ENCODE measurements at places on chromosomes 16 and 17.

- no peak for DNase-seq
Measured at GRCh38 chr16:75445298-75445697, 12.0 kb upstream of the CFDP1 start.

- DNase-seq = no peak
Measured at GRCh38 chr16:69818891-69819545, 56.9 kb downstream of the WWP2 start.

GRCh38 chr17:72425133-72425793, 304.4 kb downstream of the SOX9 start:
- no peak for DNase-seq

DNA sequence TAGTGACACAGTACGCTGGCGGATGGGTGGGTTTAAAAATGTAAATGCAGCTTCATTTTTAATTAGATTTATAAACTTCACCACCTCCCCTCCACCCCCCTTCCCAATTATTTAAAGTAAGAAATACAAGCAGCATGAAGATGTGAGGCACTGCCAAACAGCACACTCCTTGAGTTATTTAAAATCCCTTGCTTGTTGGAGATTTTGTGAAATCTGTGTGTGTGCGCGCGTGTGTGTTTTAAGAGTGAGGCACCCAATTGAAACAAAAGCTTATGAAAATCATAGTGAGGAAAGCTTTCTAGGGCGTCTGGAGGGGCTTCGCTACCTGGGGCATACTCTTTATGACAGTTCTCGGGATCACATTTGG, 219.6 kb upstream of the IRX3 start:
- no peak for DNase-seq

DNA sequence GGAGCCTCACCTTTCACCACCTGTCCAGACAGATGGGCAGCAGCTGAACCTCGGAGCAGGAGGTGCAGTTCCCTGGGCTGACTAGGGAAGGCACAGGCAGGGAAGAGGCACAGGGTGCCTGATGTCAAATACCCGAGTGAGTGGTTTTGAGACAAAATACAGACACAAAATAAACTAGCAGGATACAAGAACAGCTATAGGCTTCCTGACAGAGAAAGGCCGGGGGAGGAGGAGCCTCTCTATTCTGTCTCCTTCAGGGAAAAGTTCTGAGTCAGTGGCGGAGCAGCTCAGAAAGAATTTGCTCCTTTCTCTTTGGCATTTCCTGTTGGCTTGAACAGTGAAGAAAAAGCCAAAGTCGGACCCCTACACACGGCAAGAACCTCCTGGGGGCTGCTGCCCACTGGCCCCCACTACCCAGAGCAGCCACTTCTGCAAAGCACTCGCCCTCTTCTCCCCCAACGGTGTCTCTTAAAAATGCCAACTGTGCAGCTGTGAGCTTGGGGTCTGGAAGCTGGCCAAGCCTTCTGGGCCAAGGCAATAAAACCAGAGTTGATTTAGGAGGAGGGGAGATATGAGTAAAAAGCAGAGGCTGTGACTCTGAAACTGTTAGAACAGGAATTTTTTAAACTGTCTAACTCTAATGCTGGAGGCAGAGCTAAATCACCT, 14.4 kb upstream of the FAAP100 start:
- peak; percentile 87 for DNase-seq

- no peak for DNase-seq
Measured at GRCh38 chr17:77863814-77864161, 94.7 kb upstream of the TNRC6C start.

- no peak for DNase-seq
Measured at GRCh38 chr17:9370467-9370866, 205.2 kb downstream of the STX8 start.

DNA sequence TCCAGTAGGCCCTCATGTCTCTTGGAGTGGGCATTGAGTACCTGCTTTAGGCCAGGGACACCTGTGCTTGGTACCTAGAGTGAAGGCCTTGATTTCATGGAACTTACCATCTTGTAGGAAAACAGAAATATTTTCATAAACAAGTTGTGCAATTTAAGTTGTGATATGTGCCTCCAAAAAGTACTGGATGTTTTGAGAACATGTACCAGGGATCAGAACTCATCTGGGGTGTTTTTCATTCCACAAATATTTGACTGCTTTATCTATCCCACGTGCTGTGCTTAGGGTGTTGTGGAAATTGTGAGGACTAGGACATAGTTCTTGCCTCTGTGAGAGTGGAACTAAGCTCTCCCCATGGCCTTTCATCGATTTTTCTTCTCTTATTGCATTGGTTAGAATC, 8.8 kb downstream of the NKD1 start:
- no peak for DNase-seq

GRCh38 chr17:42797067-42798007, 1.2 kb downstream of the COA3 start:
- DNase-seq = no peak

DNA sequence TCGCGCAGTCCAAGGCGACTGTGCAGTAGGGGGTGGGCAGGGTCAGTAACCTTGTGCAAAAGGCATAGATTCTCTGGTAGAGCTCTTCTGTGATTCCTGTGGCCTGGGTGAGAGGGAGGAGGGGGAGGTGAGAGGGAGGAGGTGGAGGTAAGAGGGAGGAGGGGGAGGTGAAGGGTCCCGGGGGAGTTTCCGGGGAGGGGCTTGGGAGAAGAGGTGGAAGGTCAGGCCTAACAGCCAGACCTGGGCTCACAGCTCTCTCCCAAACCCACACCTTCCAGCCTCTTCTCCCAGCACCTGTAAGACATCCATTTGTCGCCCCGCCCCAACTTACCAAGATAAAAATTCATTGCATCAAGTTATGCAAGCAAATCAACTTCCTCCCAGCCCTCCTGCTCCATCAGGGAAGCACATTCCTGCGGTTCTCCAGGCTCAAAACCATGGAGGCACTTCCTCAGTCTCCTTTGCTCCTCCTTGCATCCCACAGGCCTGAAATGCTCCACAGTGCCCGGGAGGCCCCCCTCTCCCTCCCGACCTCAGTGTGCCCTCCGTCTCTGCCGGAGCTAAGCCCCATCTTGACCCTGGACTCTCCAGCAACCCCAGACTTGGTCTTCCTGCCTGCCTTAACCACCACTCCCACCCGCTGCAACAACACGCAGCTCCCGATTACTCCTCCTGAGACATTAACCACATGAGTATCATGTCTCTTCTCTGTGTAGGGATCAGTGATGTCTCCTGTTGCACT, 30.5 kb downstream of the PIK3R6 start:
- no peak for DNase-seq

GRCh38 chr16:60605176-60605575, 1431.1 kb downstream of the CDH8 start:
- DNase-seq = no peak

DNA sequence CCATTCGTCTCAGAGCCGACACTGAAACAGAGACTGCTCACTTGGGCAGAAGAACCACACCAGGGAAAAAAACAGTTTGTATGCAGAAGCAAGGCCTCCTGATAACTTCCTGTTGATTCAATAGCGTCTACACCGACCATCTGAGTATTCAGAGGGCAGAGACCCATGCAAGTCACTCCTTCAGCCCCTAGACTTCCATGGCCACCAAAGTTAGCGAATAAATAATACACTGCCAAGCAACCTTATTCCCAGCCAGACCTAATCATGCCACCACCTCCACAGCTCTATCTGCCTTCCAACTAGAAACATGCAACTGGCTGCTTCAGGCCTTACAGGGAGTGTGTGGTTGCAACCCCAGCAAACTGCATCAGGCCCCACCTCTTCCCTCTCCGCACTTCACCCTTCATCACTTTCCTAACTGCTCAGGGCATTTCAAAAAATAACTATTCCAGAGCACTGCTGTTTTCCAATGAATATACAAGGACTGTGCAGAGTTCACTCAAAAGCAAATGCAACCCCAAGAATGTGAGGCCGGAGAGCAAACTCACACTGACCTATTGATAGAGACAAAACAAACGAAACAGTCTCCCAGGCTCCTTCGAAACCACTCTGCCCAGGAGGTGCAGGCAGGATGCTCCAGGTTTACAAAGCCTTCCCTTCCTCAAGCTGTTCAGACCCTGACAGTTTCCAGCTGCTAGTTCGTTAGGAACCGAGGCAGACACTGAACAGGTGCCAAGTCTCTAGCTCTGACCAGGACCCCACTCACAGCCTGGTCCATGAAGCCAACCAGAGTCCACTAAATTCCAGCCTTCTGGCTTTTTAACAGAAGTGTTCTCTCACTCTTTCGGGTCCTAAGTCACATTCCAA, 3.6 kb downstream of the USP7 start:
- no peak for DNase-seq

DNA sequence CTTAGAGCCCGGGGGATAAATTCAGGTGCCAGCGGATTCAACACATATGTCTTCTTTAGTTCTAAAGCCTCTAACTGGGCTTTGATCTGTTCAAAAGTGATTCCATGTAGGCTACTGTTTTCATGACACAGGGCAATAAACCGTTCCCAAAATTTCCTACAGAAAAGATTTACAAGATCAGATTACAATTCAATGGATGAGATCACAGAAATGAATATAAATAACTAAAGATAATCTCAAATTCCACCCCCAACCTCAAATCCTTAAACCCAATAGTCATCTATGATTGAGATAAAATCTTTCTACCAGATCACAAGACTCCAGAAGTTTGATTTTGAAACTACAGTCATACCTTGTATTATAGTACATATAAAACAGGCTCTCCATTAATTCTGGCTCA, 84.3 kb downstream of the CACNG1 start:
- no peak for DNase-seq

GRCh38 chr17:70168044-70168976, 1.0 kb upstream of the KCNJ2 start:
- peak; percentile 51 for DNase-seq
